Left renal pelvis (tissue), 4 donors: ENCODE measurements at places on chromosomes 3 and 15.

DNA sequence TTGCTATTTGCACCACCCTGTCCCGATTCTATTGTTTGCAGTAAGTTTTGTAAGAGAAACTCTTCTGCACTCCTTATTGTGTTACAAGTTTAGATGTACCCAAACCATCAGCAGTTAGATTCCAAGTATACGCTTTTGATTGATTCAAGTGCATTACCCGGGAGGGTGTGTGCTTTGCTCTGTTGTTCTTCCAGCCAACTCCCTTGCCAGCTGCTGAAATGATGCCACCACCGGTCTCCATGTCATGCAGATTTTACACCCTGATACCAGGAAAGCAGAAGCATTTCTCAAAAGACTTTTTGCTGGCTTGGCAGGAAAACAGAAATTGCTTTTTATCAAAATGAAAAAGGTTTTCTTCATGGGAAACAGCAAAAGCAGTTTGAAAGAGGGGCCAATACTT, 1006.6 kb upstream of the CFAP20DC start:
- no peak for DNase-seq

GRCh38 chr3:156609546-156609945, 54.6 kb upstream of the SSR3 start:
- no peak for DNase-seq

DNA sequence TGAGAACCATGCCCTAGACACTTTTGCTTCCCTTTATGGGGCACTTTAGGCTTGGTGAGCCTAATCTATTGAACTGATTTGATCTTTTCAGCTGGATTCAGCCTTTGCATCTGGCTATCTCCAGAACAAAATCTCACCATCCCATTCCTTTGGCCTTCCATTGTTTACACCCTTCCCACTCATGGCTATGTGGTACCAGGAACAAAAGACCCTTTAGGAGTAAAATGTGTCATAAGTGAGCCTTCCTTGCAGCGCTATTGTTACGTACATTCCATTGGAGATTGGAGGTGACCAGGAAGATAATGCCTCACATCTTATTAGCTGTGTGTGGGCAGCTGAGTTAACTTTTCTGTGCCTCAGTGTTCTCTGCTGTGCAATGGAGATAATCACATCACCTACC, 188.4 kb downstream of the SATB1 start:
- no peak for DNase-seq

DNA sequence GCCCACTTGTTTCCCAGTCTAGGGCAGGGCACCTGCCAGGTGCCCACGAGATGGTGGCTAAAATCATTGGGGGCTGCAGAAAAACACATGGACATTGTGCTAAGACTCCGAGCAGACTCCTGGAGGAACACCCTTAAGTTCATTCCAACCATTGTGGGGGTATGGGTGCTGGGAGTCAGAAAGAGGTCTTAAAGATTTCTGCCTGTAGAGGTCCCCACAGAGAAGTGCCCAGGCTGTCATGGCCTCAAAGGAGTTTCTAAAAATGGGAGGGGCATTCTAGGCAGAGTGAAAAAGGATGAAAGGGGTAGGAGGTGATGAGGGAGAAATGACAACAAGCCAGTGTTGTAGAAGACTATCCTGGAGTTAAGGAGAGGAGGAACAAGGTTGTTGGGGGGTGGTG, 17.1 kb downstream of the RBP1 start:
- no peak for DNase-seq

DNA sequence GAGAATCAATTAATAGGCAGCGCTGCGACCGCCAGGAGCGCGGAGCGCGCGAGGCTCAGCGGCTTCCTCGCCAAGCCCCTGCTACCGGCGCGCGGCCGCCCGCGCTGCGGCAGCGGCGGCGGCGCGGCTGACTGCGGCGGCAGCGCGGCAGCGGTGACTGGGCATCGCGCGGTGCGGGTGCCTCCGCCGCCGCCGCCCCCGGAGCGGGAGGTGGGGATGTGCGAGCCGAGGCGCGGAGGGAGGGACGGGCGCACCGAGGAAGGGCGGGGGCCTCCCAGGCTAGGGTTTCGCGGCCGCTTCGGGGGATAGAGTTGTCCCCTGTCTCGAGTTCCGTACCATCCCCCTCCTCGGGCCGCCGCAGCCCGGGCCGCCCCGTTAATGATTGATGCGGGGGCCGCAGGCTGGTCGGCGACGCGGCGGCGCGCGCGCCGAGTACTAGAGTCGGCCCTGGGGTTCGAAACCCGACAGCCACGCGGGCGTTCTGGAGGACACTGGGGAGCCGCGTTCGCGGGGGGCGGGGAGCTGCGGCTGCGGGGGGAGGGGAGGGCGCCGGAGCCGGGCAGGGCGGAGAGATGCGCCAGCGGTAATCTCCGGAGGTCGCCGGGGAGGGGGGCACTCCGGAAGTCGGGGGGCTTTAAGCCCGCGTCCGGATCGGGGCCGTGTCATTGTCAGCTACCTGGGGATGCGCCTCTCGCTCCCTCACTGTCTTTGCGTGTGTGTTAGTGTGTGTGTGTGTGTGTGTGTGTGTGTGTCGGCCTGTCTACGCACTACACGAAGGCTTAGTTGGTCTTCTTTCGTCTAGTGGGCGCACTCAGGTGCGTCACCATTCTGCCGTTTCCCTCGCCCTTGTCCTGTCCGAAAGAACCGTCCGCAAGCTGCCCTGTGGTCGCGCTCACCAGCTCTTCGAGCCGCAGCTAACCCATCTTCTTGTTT, at the start of gene PAQR9:
Gene PAQR9 (minus strand): TSS at position 159 of the 933 bp plus-strand sequence. CDS start 338 bp downstream, outside the sequence.
- DNase-seq = no peak

- DNase-seq = no peak
Measured at GRCh38 chr3:50525191-50525910, 21.9 kb upstream of the CACNA2D2 start.

- no peak for DNase-seq
Measured at GRCh38 chr15:86854176-86854575, 774.5 kb downstream of the AGBL1 start.

DNA sequence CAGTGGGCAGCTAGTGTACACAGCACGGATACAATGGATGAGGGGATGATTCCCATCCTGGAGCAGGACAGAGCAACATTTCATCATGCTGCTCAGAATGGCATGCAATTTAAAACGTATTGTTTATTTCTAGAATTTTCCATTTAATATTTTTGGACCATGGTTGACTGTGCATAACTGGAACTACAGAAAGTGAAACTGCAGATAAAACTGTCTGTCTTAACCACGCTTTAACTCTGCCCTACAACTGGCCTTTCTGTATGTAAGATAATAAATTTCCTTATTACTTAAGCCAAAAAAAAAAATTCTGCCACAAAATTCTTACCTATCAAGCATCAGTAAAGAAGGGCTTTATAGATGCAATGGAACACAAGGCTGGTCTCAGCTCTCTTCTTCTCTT, 33.4 kb downstream of the AP3S2 start:
- no peak for DNase-seq

DNA sequence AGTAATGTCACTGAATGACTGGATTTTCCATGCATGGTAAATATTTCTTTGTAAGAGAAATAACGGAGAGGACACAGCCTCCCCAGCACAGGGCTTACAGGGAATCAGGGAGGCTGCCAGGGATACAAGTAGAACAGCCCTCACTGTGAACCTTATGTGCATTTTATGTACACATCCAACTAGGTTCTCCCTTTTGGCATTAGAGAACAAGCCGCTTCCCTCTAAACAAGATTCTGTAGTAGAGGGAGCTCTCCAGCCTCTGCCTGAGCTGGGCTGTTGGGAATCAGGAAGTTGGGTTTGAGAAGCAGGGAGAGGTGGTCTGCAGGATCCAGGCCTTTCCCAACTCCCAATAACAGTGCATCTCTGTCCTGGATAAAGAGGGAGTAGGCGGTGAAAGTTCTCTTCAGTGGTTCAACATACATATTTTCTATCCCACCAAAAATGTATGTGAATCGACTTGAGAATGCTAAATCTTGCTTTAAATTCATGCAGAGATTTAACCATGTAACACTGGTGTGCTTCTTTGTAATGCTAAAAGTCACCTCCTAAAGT, 83.7 kb downstream of the ARNT2 start:
- DNase-seq = no peak

DNA sequence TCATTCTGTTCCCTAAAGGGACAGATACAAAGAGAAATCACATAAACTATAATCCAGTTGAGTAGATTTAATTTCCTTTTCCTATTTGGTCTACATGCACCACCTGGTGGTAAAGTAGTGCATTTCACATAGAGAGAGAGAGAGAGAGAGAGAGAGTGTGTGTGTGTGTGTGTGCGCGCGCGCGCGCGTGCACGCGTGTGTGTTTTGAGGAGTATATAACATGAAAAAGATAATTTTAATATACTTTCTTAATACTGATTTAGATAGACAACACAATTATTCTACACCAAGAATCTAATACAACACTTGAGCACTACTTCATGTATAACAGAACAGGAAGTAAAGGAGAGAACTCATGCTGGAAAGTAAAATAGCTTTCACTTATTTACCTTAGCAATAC, 1.1 kb upstream of the FGF7 start:
- no peak for DNase-seq

- DNase-seq = no peak
Measured at GRCh38 chr3:134231131-134231530, 19.5 kb downstream of the RYK start.

DNA sequence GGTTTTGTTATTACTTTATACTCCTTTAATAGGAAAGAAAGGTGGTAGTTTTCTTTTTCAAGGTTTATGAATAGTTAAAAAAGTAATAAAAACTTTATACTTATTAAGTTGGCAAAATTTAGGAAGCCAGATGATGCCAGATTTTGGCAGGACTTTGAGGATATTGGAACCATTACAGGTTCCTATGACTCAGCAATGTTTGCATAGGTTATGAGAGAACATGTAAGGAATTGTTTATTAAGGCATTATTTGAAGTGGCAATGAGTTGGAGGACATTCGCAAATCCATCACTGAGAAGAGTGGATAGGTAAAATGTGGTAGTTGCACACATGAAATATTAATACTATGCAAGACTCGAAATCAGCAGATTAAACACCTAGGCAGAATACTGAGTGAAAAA, 29.9 kb downstream of the CDAN1 start:
- DNase-seq = no peak

- no peak for DNase-seq
Measured at GRCh38 chr3:15538345-15538744, 16.8 kb upstream of the COLQ start.

DNA sequence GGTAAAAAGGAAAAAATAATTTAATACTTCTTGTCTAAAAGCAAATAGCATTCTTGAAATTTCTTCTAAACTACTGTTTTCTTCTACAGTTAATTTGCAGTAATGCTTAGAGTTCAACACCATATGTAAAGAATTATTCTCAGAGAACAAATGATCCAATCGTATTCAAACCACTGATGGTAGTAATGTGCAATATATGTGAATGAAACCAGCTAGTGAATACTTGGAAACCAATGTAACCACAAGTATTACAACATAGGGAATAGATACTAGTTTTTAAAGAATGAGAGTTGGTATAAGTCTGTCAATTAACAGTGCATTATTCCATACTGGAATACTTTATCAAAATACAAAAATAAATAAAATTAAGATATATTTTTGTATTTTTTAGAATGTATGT, 850.0 kb downstream of the DIPK2A start:
- no peak for DNase-seq

DNA sequence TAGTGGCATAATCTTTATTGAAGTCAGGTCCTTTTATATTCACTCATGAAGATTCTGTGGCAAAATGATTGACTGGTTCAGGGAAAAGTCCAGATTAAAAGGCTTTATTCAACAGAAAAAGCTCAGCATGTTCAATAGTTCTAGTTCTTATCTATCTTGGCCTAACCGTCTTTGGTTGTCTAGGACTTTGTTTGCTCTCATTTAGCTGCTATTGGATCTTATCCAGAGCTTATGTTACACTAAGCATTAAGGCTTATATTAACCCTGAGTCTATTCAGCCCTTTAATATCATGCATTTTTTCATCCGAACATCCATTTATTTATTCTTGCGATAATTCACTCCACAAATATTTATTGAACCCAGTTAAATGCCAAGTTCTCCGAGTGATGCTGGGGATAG, 601.0 kb upstream of the SGO1 start:
- DNase-seq = no peak

DNA sequence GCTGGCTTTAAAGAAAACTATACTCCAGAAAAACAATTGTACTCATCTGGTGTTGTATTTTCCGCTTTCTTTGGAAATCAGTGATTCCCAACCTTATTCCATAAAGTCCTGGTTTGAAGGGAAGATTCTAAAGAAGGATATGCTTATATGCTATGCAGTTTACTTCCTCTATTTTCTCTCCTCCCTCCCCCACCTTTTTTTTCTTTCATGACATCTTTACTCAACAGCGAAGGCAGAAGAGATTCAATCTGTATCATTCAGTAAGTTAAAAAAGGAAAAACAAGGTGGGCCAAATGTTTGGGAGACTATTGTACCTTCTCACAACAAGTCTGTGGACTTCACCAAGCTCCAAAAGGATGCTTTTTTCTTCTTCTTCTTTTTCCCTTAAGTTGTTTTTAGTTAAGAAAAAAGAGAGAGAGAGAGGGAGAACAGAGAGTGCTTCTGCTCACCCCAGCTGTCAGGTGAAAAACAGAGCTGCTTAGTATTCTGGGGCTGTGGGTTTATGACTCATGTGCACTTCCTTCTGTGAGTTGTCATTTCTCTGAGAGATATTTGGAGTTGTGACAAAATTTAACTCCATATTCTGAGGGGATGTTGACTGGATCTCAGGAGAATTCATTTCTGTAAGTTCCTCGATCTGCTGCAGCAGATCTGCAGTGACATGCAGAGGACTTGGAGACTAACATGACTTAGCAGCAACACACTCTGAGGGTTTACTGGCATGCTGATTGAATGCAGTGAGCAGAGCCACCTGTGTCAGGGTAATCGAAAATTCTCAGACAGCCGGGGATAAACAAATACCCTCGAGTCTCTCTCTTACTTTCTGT, 70.7 kb downstream of the SSR3 start:
- no peak for DNase-seq

DNA sequence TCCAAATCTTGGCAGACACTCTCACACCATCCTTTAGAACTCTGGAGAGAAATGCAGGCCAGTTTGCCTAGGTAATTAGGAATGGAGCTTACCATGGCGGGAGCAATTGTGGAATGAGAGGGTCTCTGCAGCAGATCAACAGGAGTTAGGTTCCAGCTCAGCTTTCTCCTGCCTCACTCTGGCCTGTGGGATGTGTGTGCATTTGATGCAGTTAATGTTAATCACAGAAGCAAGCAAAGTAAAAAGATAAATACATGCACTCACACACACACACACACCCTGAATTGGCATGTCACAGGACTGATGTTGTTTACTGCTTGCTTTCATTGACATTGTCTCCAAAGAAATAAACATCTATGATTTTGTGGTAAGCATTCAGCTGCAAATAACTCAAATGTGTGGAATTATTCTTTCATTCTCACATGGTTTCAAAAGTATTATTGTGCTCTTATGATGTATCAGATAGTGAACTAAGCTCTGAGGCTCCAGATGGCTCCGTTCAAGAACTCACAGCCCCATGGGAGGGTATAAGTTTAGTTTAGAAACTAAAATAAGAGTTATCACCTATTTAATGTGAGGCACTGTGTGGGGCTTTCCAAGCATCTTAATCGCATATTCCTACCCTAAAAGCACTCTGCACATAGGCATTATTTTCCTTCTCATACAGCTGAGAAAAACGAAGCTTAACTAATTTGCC, 31.3 kb upstream of the BFSP2 start:
- no peak for DNase-seq
